ENCODE measurements at places on chromosomes 5 and 9. TPM values are rescaled to one million over a fixed set of nuclear protein-coding genes. Genes with fewer than 3 reads are reported as not detected.

DNA sequence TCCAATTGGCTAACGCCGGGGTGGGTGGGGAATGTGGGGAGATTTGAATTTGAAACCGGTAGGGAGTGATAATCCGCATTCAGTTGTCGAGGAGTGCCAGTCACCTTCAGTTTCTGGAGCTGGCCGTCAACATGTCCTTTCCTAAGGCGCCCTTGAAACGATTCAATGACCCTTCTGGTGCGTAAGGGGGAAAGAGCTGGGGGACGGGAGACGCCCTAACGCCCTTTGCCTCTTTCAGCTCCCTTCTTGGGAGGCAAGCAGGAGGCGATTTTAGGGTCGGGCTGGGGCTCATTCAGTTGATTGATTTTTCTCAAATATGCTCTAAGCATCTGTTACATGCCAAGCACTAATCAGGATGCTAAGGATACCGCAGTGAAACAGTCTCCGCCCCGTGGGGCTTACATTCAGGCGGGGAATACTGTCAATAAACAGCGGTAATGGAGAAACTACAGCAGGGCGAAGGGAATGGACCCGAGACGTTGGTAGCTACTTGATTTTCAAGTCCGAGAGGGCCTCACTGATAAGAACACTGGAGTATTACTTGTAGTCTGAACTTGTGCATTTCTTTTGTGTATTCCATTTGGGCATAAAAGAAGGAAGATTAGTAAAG is at the start of gene HMMR:
Gene HMMR (plus strand): TSS at position 71 of the 610 bp plus-strand sequence. CDS start 61 bp downstream, at position 132.
- DNase-seq, result no peak

The PLPPR1 gene
- total RNA-seq, result not detected

The LECT2 gene
- not detected for total RNA-seq

The SAPCD2 gene
- total RNA-seq, result 0.84 TPM

DNA sequence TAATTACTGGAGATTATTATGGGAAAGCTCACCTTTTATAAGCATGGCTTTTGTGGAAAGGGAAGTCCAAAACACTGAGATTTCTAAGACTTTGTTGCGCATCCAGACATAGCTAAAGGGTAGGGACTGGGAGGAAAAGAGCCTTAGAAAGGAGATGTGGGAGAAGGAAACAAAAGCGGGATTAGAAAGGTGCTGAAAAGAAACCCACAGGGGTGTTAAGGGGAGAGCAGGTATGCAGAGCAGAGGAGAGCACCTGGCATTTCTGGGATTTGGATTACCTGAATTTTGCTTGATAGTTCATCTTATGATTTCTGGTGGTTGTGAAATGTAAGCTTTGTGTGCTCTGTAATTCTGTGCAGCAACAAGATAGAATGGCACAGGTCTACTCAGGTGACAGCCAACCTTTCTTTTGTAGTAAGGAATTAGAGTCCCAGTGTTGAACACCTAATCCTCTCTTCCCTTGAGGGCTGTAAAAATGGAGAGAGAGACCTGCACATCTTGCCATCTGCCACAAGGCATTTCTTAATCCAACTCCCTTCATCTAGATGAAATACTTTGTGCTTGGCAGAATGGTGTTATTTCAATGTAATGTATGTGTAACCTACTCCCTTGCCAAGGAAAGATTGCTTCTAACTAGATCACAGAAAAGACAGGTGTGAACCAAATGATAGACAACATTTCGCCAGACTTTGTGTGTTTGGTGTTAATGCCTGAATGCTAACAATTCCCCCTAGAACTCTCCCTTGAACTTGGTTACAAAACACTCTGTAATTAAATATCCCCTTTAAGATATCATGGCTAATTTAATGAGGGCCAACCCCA is 47.4 kb downstream of the ATPSCKMT start:
- DNase-seq, result no peak

The LHX2 gene
- total RNA-seq, result not detected

The LRRTM2 gene
- total RNA-seq, result 1.1 TPM

DNA sequence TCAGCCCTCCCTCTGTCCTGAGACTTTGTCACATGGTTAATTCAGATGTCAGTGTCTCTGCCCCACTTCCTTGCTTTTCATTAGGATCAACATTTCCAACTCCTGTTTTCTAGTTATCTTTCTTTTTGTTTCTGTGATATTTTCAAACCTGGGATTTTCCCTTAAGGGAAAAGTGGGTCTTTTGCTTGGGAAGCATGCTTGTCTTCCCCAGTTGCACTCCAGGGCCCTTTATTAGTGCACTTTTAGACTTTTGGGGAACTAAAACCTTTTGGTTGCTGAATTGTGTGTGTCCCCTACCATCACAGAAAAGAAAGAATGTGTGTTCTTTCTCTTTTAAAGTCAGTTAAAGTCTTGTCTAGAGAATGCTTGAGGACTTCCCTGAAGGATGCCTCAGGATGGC is 18.4 kb upstream of the GDNF start:
- no peak for DNase-seq

DNA sequence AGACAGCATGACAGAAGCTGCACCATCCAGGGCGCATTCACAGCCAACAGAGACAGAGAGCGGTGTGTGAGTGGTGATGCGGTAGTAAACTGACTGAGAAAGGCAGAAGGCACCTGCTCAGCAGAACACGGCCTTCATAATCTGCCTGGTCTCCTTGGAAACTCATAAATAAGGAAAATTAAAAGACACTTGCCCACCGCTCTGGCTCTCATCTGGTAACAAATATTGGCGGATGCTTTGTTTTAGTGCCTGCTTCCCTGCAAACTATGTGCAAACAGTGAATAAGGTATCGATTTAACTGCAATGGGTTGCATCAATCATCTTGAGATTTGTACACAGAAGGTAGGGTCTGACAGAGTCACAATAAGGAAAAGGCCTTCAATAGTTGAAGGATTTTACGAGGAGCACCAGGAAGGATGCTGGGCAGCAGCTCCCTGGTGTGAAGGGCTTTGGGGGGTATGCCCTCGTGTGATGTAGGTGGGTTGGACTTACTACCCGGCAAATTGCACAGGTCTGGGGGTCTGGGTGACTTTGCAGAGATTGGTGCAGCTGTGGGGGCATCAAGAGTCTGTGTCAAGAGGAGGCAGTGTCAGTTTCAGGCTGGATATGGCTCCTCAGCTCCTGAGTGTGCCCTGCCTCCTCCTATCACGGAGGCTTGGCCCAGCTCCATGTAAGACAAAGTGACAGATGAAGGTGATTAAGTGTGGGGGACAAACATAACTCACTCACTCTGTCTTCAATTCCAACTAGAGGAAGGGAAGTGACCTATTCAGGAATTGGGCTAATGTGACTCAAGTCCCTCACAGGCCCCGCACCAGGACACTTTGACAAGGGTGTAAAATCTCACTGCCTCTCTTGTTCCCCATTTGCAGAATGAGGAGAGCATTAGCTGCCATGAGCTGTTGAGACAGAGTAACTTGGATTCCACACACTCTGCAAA is 166.7 kb downstream of the ICE1 start:
- DNase-seq, result no peak

The GRM6 gene
- not detected for total RNA-seq

The IL3 gene
- total RNA-seq, result not detected

GRCh38 chr9:2116073-2116472 is 100.9 kb downstream of the SMARCA2 start:
- no peak for DNase-seq

DNA sequence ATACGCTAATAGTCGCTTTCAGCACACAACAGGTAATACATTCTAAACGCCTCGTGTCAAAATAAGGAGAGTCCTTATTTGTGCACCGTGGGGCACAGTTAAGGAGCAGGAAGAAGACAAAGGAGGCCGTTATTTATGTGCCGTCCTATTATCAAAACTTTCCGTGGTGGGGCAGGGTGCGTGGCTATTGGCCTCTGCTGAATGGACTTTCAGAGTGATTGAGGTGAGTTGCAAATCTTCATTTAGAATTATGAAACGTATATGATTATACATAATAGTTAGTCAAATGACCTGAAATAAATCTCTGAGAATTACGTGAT is 833 bp downstream of the C5orf24 start:
- peak; percentile 27 for DNase-seq

The WDR38 gene
- not detected for total RNA-seq

DNA sequence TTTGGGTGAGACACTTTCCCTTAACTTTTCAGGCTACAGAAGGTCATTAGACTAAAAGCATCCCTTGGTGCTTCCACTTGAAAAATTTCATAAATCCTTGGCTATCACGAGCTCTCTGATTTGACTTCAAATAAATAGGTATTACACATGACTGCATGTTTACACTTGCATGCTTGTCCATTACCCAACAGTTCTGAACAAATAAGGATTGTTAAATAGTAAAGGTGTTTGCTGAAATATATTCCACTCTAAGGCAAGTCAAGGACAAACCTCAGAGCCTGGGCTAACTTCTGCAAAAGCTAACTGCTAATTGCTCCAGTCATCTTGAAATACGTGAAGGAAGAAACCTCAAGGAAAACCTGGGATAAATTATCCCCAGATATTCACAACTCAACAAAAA is 14.5 kb downstream of the FBXW2 start:
- no peak for DNase-seq

The ADAMTS13 gene
- 2.3 TPM for total RNA-seq

DNA sequence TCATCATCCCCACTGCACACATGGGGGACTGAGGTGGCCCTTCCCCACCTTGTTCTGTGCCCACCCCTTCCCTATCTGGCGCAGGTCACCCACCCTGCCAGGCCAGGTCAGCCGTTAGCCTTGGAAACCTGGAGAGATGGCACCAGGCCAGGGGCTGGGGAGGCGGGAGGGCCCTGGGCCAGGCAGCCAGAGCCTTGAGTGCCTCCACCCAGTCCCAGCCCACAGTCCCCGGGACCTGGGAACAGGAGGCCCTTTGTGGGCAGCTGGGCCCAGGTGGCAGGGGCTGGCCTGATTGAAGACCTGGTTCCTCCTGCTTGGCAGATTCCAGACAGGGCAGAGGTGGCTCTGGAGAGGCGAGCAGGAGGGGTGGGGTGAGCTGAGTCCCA is 70.6 kb downstream of the LRSAM1 start:
- DNase-seq, result no peak

DNA sequence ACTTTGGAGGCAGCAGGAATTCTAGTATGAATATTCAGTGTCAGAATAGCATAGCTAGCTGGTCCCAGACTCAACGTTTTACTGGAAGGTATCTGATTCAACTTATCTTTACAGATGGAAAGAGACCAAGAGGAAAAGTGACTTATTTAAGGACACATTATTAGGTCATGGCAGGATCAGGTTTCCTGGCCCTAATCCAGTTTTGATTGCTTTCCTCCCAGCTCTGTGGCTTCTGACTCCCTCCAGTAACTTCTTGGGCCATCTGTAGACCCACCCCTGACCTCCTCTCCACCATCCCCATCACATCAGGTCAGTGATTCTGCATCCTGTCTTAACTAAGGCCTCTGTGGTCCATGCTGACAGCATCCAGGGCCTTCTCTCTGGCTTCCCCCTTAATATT is 38.4 kb downstream of the SH3TC2 start:
- no peak for DNase-seq
